ENCODE measurements at places on chromosomes 12 and 14. TPM values are rescaled to one million over a fixed set of nuclear protein-coding genes. Genes with fewer than 3 reads are reported as not detected.

SPX gene
- 2.6 TPM for total RNA-seq

RTL1 gene
- not detected for total RNA-seq

CLEC1B gene
- not detected for total RNA-seq

CCDC88C gene
- total RNA-seq: 6.4 TPM

TAS2R14 gene
- 1.6 TPM for total RNA-seq

TSPAN8 gene
- total RNA-seq: 0.50 TPM

MANSC4 gene
- 0.37 TPM for total RNA-seq

GRCh38 chr12:123888989-123889388 is 83.6 kb downstream of the CCDC92 start:
- no peak for DNase-seq

- no peak for DNase-seq
Observed at GRCh38 chr14:31139301-31139847, 68.2 kb downstream of the HECTD1 start.

- peak; percentile 45 for DNase-seq
Observed at GRCh38 chr12:89949457-89950195, 241.0 kb upstream of the ATP2B1 start.

- DNase-seq: no peak
Observed at GRCh38 chr14:94113073-94113472, 2.5 kb downstream of the IFI27 start.

GRCh38 chr12:28097221-28097620 is 93.0 kb upstream of the CCDC91 start:
- DNase-seq: no peak

GRCh38 chr14:38389681-38390080 is 133.8 kb upstream of the CLEC14A start:
- no peak for DNase-seq

- DNase-seq: no peak
Observed at GRCh38 chr14:102958461-102958860, 36.0 kb downstream of the AMN start.

DNA sequence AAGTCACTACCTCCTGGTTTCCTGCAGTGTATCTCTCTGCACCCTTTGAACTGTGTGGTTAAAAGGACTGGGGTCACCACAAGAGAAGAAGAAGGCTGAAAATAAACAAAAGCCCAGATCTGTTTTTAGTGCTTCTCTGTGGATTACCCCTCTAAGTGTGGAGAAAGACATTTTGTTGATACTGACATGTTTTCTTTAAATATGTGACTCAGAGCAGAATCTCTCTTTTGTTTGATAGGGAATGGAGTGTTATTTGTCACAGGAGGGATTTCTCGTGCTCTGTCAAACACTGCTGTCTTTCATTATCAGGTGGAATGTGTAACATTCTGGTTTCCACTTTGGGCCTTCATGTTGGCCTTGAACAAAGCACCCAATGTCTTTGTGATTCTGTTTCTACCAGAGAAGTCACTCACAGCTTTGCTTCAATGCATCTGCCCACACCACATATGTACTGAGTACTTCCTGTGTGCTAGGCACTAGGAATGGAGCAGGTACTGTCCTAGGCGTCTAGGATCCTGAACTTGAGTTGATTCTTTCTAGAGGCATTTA is 82.1 kb downstream of the PLXNC1 start:
- DNase-seq: peak; percentile 98

- DNase-seq: no peak
Observed at GRCh38 chr14:50388256-50388931, 8.3 kb downstream of the CDKL1 start.

DNA sequence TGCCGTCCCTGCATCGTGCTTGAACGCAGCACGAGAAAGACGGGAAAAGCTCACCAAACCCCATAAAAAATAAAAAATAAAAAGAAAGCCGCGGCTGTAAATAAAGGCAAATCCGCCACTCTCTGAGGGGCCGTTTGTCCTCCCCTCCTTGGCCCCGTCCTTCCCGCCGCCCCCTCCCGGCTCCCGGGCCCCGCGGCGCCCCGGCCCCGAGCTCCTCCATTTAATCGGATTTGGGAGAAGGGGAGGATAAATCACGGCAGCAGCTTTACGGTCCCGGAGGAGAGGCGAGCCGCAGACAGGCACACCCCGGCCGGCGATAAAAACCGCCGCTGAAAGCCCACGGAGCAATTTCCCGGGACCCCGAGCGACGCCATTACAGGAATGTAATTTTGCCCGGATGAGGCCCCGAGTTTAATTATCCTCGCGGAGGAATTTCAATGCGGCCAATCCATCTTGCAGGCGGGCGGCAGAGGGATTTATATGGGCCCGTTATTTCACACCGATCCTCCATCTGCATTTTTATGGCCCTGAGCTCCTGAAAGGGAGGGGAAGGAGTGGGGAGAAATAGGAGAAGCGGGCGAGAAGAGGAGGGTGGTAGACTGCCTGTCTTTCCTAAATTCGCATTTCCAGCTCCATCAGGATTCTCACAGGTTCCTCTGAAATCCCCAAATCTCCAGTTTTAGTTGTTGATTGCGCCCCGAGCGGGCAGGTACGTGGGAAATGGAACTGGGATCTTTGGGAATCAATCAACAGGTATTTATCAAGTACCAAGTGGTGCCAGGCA is 1.3 kb upstream of the ATP5MC2 start:
- no peak for DNase-seq

GRCh38 chr12:54418441-54419087 is 502 bp downstream of the ITGA5 start:
- no peak for DNase-seq

DNA sequence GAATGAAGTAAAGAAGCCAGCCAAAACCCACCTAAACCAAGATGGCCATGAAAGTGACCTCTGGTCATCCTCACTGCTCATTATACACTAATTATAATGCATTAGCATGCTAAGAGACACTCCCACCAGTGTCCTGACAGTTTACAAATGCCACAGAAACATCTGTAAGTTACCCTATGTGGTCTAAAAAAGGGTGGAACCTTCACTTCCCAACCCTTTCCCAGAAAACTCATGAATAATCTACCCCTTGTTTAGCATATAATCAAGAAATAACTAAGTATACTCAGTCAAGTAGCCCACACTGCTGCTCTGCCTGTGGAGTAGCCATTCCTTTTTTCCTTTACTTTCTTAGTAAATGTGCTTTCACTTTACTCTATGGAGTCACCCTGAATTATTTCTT is 19.8 kb downstream of the STYK1 start:
- DNase-seq: no peak

DNA sequence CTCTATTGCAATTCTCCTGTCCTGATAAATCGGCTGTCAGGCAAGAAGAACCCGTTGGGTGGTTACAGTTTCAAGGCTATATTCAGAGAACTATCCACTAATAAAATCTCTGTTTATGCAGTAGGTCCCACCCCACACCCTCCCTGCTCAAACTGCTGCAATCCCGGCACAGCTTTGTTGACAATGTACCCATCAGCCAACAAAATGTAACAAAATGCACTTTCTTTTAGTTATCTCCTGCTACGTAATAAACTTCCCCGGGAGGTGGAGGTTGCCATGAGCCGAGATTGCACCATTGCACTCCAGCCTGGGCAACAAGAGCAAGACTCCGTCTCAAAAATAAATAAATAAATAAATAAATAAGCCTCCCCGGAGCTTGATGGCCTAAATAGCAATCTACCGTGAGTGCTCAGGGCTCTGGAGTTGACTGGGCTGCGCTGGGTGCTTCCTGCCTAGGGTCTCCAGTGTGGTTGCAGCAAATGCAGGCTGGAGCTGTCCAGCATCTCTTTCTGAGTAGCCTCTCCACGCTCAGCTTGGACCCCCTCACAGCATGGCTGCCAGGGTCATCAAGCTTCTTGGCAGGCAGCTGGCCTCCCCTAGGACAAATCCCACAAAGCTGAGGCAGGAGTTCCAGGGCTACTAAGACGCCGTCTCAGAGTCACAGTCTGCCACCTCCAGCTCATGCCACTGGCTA is 43.2 kb upstream of the FBRSL1 start:
- no peak for DNase-seq

DNA sequence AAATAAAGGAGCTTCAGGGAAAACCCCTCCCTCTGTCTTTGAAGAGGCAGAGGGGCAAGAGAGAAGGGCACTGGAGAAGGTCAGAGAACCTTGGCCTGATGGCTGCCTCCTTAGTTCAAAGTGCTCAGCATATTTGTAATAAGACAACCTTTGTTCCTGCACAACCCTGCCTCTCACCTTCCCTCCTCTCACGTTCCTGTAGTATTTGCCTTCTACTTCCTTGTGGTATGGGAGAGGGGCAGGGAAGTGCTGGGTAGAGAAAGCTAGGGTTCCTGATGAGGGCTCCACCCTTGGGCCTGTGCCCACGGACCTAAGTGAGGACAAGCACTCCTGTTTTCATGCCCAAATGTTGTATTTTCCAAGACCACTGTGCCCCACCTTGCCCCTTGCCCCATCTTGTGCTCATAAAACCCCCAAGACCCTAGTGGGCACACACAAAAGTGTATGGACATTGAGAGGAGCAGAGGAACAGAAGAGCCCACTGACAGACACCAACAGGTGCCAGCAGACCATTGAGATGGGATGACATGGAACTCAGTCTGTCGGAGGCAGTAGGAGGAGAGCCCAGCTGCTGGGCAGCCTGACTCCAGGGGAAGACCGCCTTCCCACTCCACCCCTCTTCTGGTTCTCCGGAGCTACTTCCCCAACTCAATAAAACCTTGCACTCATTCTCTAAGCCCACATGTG is 261.5 kb upstream of the CCDC196 start:
- no peak for DNase-seq
